ENCODE measurements at places on chromosomes 7 and 10.

DNA sequence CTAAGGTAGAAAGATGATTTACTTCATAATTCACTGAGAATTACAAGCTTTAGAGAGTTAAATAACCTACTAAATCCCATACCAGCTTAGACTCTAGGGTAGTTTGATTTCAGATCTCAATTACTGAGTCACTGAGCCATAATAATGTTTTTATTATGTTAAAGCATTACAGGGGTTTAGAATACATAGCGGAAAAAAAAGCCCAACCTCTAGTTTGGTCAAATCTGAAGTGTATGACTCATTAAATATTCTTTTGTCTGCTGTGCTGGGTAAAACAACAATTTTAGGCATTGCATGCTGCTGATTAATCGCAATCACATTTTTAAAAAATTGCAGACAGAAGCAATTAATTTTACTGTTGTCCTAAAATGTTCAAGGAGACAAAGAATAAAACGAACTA is 48.5 kb downstream of the MALRD1 start:
- no peak for DNase-seq

- no peak for DNase-seq
Observed at GRCh38 chr10:72267381-72267780, 6.3 kb upstream of the DDIT4 start.

GRCh38 chr10:112552593-112553110 is 105.6 kb downstream of the VTI1A start:
- no peak for DNase-seq

DNA sequence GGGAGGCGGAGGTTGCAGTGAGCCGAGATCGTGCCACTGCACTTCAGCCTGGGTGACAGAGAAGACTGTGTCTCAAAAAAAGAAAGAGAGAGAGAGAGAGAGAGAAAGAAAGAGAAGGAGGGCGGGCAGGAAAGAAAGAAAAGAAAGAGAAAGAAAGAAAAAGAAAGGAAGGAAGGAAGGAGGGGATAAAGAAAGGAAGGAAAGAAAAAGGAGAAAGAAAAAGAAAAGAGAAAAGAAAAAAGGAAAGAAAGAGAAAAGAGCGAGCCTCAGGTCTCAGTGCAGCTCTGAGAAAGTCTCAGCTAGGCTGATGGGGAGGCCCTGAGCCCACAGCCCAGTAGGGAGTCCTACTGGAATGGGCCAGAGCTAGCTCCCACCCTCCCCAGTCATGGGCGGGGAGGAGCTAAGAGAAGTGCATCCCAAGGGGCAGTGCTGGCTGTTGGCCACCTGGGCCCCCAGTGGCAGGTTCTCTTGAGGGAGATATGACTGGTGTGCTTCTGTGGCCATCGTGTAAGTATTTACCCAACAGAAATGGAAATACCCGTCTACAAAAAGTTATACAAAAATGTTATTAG is 69.3 kb downstream of the ABRAXAS2 start:
- no peak for DNase-seq

DNA sequence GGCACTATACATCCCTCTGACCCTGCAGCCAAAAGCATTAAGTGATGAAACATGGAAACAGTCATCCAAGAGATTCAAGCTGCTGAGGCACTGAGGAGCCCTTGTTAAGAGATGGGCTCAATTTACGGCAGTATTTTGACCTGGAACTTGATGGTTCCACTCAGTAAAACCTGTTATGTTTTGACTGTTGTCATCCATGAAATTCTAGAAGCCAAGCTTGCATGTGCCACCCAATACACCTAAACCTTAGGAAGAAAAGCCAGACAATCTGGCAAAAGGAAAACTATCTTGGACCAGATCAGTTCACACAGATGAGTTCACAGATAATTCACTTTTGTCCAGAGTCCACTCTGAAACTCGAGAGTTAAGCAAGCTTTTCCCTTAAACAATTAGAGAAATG is 53.2 kb downstream of the ICA1 start:
- DNase-seq: no peak

GRCh38 chr10:93604146-93604545 is 3.1 kb upstream of the RBP4 start:
- no peak for DNase-seq

DNA sequence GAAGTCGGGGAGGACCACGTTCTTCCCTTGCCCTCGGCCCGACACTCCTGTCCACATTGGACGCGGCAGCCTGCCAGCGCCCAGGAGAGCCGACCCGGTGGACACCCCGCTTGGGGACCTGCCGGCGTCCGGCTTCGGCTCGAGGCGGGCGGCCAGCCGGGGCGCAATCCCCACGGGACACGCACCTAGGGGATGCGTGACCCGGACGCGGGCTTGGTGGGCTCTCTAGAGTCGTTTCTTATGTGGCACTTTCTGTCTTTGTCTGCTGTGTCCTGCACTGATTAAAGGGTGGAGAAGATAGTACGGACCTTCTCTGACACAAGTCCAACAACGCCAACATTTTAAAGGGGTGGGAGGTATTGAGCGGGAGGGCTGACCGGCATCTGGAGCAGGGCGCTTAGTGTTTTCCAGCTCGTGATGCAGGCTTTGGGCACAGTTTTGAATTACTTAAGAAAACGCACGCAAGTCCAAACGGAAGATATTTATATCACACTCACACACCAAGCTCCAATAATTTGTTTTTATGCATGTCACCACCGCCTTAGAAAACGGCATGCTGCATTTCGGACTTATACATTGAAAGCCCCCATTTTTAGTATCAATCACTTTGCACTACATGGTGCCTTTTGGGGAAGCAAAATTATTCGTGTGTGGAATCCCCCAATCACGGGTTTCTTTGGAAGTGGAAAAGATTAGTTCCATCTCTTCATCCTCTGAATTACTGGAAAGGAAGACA is 3.9 kb upstream of the SPAG6 start:
- no peak for DNase-seq

- DNase-seq: no peak
Observed at GRCh38 chr10:48468130-48468790, 136.6 kb downstream of the ARHGAP22 start.

- peak; percentile 84 for DNase-seq
Observed at GRCh38 chr10:97543025-97543546, 29.5 kb upstream of the ANKRD2 start.

GRCh38 chr10:128628252-128628651 is 502.0 kb upstream of the MKI67 start:
- no peak for DNase-seq

DNA sequence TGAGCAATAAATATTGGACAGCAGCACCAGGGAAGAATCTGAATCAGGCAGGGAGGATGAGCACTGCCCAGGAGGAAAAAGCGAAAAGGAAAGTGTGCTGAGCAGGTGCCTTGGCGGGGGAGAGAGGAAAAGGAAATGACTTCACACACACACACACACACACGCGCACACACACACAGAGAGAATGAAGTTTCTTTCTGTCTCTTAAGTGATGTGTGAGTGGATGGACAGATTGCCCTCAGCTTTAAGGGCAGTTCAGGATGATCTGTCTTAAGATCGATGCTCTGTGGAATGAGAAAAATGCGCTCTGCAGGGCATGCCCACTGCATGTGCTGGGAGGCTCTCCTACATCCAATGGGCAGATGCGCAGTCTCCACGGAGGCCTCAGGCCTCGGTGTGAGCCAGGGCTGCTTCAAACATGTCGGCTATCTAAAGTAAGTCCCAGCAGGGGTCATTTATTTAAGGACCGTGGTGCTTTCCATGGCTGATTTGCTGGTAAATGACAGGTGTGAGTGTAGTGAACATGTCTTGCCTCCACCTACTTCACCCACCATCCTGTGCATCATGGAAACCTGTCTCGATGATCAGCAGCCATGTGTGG is 2.5 kb upstream of the ACBD5 start:
- DNase-seq: peak; percentile 46

GRCh38 chr10:4981722-4982471 is 18.7 kb downstream of the AKR1C1 start:
- peak; percentile 17 for DNase-seq

DNA sequence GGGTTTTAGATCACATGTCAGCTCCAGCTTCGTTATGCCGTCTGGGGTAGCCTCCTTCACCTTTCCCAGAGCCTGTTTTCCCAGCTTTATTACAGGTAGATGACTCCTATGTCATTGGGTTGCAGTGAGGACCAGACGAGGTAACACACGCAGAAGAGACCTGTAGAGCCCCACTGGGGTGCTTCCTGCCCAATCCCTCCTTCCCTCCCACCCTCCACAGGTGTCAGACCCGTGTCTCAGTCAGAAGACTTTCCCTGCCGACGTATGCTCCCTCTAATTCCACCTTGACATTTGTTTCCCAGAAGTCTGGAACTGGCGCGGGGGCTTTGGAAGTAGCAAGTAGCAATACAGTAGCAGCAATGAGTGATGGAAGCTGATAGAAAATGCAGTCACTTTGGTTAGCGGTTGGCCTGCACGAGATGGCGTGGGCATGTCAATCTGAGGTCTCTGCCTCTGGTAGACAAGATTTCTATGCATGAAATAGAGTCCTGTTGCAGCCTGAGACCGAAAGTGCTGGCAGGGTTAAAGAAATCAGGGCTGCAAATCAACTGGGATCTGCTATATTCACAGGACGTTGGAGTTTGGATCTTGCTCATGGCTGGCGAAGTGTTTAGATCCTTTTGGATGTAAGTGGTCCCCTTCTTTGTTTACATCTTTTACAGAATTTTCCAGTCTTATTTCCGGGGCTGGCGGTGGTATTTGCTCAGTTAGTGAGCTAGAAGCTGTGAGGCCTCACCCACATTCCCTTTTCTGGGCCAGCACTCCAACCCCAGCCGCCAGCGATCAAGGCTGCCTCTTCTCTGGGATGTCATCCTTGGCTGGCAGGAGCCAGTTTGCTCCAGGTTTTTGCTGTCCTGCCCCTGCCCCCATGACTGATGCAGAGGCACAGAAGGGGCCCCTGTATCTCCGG is 78.3 kb upstream of the KMT2C start:
- DNase-seq: no peak

DNA sequence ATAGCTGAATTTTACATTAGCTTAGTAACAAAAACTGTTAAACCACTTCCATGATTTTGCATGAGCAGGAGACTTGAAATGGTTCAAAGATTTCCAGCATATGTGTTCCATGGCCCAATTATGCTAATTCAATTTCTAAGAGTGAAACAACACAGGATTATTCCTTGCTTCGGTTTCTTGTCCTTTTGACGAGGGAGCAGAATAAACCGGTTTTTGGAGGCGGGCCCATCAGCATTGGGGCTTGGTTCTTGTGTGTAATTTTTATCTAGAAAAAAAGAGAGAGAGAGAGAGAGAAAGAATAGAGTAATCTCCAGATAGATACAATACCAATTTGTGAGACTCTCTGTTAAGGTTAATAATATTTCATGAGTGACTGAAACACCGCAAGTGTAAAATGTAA is 159.5 kb upstream of the ETV1 start:
- no peak for DNase-seq

GRCh38 chr10:23253780-23254179 is 61.7 kb downstream of the PTF1A start:
- DNase-seq: no peak

GRCh38 chr7:149622444-149623210 is 125.0 kb upstream of the ZNF746 start:
- no peak for DNase-seq

DNA sequence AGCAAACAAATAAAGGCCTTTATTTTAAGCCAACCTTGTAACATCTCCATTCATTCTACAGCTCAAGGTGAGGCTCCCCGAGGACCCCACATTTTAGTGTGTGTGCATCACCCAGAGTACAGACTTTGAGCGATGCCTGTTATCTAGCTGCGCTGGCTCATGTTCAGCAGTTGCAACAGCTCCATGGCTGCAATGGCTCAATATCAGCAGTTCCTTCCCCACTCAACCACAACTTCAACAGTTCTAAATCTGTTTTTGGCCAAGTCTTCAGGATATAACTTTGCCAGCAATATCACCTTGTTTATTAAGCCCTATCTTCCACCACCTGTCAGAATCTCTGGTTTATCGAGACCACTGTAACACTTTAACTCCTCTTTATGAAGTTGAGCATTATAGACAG is 95.8 kb downstream of the WNT2 start:
- DNase-seq: no peak

DNA sequence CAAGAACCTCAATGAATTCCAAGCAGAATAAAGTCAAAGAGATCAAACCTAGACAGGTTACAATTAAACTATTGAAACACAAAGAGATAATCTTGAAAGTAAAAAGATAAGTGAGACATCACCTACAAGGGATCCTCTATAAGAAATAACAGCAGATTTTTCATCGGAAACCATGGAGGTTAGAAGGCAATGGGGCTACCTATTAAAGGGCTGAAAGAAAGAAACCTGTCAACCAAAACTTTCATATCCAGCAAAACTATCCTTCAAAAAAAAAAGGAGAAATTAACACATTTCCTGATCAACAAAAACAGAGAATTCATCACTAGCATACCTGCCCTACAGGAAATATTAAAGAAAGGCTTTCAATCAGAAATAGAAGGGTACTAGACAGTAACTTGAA is 244.9 kb downstream of the ARHGAP12 start:
- no peak for DNase-seq

DNA sequence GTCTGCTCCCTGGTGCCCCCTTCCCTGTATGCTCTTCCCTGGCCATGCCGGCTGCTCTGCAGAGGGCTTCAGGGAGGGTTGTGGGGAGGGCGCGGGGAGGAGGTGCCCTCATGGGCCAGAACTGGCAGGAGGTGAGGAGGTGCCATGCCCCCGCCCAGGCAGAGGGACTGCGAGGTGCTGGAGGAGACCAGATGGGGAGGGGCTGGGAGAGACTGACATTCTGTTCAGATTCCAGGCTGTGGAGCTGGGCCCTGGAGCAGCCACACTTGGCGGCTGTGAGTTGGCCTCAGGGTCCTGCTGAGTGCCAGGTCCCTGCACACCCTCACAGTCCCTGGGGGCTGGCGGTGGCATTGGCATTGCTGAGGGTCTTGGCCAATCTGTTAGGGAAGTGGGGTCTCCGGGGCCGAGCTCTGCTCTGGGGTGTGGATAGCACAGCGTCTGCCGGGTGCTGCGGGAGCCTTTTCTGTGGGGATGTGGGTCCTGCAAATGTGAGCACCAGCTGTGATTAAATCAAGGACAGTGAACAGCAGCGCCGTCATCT is 25.4 kb downstream of the INPP5A start:
- no peak for DNase-seq

GRCh38 chr10:32795598-32796183 is 162.3 kb downstream of the ITGB1 start:
- no peak for DNase-seq

DNA sequence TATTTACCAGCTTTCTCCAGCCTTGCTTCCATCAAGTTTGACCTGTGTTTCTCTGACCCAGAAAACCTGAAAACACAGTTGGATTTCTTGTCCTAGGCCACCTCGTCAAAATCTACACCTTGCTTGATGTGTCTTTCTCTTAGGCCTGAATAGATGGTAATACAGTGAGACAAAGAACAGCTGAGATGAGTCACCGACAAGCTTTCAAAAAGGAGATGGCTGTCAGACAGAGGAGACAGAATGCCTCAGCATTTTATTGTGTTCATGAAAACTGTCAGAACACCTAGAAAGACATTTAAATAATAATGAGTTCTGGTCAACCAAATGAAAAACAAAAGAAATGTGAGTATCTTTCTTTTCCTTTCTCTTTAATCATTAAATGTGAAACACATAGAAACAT is 119.7 kb upstream of the SORCS1 start:
- DNase-seq: no peak
